NB4 (cell line): ENCODE measurements at places on chromosomes 1 and 21.

- no peak for DNase-seq
Observed at GRCh38 chr1:207173396-207173795, 69.4 kb downstream of the C4BPA start.

GRCh38 chr1:209823143-209824041, 4.4 kb upstream of the UTP25 start:
- DNase-seq = peak; percentile 72

- DNase-seq = no peak
Observed at GRCh38 chr1:166920561-166921475, 44.8 kb upstream of the TADA1 start.

DNA sequence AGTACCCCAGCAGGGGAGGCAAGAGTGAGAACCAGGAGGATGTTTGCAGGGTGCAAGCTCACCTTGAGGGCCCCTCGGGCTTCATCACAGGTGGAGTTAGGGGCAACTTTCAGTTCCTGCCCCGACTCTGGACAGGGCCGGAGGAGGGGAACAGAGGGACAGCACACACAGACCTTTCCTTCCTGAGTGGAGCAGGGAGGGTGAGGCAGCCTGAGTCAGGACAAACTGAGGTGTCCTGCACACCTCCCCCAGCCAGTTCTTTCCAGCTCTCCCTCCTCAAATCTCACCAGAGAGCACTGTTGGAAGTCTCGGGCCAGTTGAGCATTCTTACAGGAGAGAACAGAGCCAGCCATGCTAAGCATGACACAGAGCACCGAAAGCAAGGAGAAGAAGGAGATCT, 1.5 kb downstream of the ENTREP3 start:
- no peak for DNase-seq

DNA sequence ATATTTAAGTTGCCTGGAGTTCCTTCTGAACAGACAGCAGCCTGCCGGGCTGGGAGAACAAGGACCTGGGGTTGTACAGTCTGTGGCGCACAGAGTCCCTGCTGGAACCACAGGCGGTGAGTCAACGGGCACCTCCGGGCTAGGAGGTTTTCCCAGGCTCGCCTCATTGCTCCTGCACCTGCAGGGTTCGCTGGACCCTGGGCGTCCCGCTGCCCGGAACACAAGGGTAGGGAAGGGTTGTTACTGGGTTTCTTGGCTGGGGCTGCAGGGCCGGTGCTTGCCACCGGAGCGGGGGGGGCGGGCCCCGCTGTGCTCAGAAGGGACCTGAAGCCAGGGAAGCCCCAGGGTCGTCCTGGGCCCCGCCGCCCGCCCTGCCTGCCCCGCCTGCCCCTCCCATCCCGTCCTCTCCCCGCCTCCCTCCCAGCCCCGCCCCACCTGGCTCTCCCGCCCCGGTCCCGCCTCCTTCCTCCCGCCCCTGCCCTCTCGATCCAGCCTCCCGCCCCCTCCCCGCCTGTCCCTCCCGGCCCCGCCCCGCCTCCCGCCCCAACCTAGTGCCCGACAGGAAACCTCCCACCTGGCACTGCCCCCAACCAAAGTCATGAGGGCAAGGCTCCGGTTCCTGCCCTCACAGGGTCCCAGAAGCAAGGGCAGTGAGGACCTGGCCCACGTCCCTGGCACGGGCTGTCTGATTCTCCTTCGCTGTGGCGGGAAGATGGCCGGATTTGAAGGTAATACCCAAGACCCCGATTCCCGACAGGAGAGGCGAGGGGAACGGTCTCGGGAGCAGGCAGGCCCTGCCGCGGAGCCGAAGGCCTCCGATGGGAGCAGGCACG, 6.8 kb downstream of the JMJD4 start:
- DNase-seq = peak; percentile 77

- DNase-seq = no peak
Observed at GRCh38 chr1:32893198-32894018, 7.1 kb downstream of the HPCA start.

- no peak for DNase-seq
Observed at GRCh38 chr1:110083061-110083865, 12.8 kb upstream of the ALX3 start.

DNA sequence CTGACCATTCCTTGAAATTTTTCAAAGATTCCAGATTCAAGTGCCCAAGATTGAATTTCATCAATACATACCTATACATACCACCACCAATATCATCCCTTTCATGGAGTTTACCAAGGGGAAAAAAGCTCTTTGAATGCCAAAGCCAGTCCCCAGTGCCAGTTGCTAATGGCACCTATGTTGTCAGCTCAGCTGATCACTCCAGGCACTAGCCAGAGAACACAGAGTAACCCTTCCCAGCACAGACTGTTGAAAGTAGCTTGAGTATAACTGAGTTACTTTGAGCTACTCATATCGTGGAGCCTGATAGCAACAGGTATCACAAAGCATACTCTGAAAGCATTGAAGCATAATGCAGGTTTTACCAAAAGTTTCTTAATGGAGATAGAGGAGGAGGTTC, 133.9 kb upstream of the NFIA start:
- DNase-seq = no peak

DNA sequence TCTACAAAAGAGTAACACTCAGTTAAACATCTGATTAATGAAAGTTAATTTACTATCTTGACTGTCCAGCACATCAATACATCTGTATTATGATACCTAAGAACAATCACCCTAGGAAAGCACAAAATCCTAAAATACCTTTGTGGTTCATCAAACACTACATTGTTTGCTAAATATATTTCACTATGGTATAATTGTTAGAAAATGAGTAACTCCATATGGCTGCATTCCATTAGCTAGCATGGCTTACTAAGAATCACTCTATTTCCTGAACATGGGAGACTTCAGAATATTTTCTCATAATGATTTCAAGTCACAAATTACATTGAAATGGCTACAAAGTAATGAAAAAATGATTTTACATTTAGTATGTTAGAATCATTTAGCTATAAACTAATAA, 12.5 kb downstream of the TRMT1L start:
- DNase-seq = no peak

GRCh38 chr1:6531996-6532395, 22.3 kb downstream of the NOL9 start:
- DNase-seq = no peak

GRCh38 chr1:186102547-186103148, 272.4 kb downstream of the TPR start:
- peak; percentile 1 for DNase-seq

DNA sequence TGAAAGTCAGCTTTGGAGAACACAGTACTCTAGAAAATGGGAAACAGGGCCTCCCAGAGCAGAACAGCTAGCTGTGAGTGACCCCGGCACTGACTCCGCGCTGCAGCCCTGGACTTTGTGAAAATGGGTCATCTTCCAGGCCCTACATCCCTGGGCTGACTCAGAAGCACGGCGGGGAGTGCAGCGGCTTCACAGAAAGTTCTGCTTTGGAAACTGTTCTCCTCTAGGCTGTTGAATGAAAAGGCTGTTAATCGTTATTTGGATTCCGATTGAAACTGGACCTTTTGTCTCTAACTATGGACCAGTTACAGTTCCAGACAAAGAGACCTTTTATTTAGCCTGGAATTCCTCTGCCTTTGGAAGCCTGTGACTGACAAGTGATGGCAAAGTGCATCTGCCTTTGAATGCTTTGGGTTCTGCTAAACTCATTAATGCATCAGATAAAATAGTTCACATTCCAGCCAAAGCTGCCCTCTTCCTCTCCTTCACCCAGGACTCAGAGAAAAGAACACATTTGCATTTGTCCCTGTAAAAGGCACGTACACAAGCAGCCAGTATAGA, 144.9 kb upstream of the HOOK1 start:
- DNase-seq = no peak

GRCh38 chr1:210796421-210796820, 337.5 kb downstream of the KCNH1 start:
- DNase-seq = no peak

DNA sequence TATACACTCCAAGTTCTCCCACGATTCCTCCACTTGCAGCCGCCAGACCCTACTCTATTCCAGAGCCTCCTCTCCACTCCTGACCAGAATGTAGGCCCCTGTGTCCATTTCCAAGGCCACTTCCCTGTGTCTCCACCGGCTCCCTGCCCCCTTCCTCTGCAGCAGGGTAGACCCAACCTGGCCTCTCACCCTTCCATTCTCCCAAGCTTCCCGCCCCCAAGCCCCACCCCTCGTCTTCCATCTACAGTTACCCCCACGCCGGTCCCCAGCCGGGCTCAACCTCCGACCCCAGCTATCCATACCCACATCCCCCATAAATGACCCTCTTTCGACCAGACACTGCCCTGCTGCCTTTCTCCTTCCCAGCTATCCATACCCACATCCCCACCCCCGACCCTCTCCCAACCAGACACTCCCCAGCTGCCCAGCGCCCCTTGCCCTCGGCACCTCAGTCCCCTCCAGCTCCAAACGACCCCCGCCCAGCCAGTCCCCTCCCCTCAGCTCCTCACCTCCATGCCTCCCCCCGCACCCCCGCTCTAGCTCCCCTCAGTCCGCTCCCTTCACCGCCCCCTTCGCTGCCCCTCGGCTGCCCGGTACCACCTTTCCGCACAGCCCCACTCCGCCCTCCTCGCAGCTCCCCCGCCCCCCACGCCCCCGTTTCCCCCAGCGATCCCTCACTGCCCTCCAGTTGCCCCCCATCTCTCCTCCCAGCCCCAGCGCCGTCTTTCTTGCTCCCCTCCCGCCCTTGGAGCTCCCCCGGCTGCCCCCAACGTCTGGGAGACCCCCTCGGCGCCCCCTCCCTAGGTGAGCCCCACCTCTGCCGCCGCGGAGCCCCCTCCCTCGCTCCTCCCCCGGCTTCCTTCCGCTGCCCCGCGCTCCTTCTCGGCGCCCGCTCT, 670 bp downstream of the RAB3B start:
- DNase-seq = no peak

- no peak for DNase-seq
Observed at GRCh38 chr1:93784538-93784937, 94.5 kb downstream of the DNTTIP2 start.

GRCh38 chr1:233364695-233365539, 37.4 kb downstream of the MAP3K21 start:
- peak; percentile 5 for DNase-seq

- no peak for DNase-seq
Observed at GRCh38 chr1:233433436-233434210, 106.1 kb downstream of the MAP3K21 start.
